Kidney epithelial cell (primary cell): ENCODE measurements at places on chromosomes 6 and 20. TPM values are rescaled to one million over a fixed set of nuclear protein-coding genes. Genes with fewer than 3 reads are reported as not detected.

Gene VGLL2
- total RNA-seq = not detected in 2 replicates

Gene TXLNB
- total RNA-seq = not detected in 2 replicates

Gene HCRTR2
- total RNA-seq = not detected in 2 replicates

Gene NINL
- 18.3 and 19.6 TPM in 2 replicates for total RNA-seq

Gene NKX2-4
- total RNA-seq = not detected in 2 replicates

Gene OLIG3
- total RNA-seq = not detected in 2 replicates

Gene ZNF334
- 7.8 and 8.0 TPM in 2 replicates for total RNA-seq

Gene SYNJ2
- total RNA-seq = 14.3 and 14.4 TPM in 2 replicates

Gene SLC22A2
- 0.04 TPM in 1 of 2 replicates, not detected in the other for total RNA-seq

Gene BTN3A1
- total RNA-seq = 10.5 and 11.7 TPM in 2 replicates

Gene DEFB112
- total RNA-seq = not detected in 2 replicates

Gene AK9
- 5.4 and 6.0 TPM in 2 replicates for total RNA-seq

Gene SNTA1
- 13.7 and 15.1 TPM in 2 replicates for total RNA-seq

Gene CLPSL2
- not detected in 2 replicates for total RNA-seq

Gene GJA10
- not detected in 2 replicates for total RNA-seq

Gene STXBP5
- 15.8 and 18.6 TPM in 2 replicates for total RNA-seq

- no peak for DNase-seq
These were observed 1.8 kb downstream of the GRIK2 start for GRCh38 chr6:101395345-101395744.

GRCh38 chr6:157549468-157549745 is 168.4 kb downstream of the ZDHHC14 start:
- DNase-seq = no peak

DNA sequence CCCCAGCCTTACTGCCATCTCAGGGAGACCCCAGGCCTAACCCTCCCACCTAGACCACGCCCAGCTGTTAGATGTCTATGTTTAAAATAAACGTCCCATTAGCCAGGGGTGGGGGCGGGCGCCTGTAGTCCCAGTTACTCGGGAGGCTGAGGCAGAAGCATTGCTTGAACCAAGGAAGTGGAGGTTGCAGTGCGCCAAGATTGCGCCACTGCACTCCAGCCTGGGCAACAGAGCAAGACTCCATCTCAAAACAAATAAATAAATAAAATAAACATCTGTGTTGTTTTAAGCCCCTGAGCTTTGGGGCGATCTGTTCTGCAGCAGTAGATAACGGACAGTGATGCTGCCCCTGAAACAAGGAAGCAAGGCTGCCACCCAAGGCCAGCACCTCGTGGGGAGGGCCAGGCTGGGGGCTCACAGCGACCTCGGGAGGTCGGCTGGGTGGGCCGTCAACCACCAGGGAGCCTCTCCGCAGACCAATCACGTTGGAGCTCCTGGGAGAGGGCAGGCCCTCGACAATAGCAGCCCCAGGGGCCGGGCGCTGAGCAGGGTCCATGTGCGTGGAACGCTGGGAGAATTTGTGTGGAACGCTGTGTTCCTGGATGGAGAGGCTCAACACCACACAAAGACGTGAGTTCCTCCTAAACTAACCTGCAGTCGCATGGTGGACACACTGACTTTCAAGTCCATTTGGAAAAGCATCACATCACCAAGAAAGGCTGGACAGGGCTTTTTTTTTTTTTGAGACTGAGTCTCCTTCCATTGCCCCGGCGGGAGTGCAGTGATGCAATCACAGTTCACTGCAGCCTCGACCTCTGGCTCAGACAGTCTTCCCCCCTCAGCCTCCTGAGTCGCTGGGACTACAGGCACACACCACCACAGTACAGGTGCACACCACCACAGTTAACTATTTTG is 1.0 kb upstream of the HELZ2 start:
- DNase-seq = no peak

DNA sequence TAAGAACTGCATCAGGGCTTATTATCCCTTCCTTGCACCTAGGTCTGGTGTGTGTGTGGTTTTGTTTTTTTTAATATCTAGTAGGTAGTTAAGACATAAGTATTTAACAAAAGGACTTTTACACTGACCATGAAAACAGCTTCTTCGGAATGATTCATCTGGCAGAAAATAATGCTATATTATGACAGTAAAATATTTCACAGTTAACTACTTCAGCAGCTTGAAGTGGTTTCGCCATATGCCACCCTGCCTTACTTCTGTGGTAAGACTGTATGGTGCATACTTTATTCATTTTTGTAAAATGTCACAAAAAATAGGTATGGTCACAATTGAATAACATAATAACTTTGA is 858 bp upstream of the PTPRK start:
- no peak for DNase-seq

DNA sequence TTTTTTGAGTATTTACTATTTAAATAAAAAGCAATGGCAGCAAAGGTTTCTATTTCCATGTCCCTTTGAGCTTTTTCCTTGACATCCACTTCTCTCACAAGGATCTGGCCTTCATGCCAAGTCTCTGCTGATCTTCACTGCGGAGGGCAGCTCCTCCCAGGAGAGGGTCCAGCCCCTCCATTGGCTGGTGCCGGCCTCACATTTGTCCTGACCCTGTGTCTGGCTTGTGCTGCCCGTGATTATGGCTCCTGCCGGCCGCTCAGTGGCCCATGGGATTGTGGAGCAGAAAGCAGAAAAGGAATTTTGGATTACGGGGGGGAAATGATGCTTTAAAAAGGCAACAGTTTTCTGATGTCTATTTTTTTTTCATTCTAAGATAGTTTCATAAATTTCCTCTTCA is 31.2 kb upstream of the PDE7B start:
- DNase-seq = no peak

DNA sequence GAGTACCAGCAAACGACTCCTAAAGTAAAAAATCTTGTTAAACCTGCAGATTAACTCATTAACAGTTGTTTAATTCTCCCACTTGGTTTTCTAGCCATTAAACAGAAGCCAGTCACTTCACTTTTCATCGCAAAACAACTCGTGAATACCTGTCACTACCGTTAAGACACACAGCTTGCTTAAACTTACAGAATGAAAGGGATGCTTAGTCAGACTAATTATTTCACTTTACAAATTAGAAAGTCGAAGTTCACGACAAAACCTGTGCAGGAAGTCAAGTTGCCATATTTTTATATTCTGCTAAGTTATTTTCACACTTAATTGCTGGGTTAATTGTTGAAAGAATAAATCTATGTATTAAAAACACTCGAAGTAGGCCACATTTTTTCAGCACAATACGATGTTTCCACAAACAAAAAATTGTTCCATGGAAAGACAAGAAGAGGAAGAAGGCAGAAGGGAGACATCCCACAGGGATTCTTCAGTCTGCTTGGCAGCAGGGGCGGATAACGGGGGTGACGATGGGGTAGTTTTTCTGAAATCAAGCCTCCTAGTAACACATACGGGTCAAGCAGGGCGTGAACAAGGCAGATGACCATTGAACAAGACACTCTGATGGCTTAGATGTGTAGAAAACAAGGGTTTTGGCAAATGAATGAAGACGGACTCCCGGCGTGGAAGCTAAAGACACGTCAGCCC is 933 bp downstream of the SSR1 start:
- no peak for DNase-seq

DNA sequence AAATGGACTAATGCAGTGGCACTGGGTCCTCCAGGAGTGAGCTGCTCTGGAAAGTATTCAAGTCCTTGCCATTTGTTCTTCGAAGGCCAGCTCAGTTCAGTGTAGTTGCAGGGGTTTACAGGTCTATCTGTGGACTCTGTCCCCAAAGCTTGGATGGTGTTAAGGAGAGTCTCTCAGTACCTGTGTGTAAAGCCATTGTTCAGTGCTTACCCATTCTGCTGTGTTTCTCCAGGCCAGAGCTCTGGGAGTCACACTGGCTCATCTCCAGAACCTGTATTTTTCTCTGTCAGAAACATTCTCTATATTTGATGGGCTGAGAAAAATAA is 66.6 kb downstream of the DTD1 start:
- DNase-seq = no peak

- DNase-seq = no peak
These were observed 3.7 kb upstream of the OLIG3 start for GRCh38 chr6:137497721-137498463.

GRCh38 chr6:43715056-43715788 is 27.6 kb upstream of the MRPS18A start:
- DNase-seq = no peak

DNA sequence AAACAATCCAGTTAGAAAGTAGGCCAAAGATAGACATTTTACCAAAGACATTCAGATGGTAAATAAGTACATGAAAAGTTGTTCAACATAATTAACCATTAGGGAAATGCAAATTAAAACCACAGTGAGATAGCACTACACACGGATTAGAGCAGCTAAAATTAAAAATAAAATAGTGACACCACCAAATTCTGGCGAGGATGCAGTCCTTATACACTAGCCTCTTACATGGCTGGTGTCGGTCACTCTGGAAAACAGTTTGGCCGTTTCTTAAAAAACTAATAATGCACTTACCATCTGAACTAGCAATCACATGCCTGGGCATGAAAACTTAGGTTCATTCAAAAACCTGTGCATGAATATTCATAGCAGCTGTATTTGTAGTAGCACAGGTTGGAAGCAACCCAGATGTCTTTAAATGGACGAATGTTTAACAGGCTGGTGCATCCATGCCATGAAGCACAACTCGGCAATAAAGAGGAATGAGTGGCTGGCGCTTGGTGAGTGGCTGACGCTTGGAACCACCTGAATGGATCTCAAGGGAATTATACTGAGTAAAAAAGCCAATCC is 77.0 kb downstream of the FAM120B start:
- no peak for DNase-seq

GRCh38 chr6:18016133-18016532 is 28.7 kb upstream of the KIF13A start:
- peak; percentile 34 for DNase-seq

GRCh38 chr6:2035046-2035445 is 210.4 kb downstream of the GMDS start:
- DNase-seq = no peak

DNA sequence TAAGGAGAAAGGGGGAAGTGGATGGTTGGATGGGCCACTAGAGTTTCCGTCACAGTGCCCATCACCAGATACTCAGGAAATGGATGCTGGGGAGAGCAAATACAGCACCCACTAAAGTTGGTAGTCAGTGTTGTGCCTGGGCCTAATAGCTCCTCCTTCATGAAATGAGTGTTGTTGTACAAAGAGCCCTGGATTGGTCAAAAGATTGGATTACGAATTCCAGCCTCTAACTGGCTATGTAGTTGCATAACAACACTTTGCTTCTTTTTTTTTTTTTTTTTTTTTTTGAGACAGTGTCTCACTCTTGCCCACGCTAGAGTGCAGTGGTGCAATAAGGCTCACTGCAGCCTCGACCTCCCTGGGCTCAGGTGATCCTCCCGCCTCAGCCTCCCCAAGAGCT is 27.4 kb downstream of the KCNG1 start:
- DNase-seq = no peak

GRCh38 chr6:114121913-114122662 is 151.1 kb upstream of the HDAC2 start:
- no peak for DNase-seq

- no peak for DNase-seq
These were observed 34.7 kb upstream of the EZR start for GRCh38 chr6:158853880-158854213.

- no peak for DNase-seq
These were observed 3.7 kb downstream of the OGFR start for GRCh38 chr20:62808211-62808865.

DNA sequence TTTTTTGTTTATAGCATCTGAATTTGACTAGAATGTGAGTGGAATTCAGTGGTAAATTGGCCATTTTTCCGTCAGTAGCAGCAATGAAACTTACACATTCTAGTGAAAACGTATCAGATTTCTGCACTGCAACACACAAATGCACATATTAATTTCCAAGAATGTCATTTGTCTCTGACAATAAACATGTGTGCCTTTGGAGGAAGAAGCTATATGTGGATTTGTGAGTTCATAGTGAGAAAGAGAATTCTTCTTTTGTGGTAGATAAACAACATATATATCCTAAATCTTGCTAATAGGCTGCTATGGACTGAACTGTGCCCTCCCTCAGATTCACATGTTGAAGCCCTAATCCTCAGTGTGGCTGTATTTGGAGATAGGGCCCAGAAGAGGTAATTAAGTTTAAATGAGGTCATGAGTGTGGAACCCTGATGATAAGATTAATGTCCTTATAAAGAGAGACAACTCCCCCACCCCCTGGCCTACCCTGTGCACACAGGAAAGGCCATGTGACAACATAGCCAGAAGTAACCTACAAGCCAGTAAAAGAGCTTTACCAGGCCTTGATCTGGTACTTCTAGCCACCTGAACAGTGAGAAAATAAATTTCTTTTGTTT is 200.2 kb upstream of the EYA4 start:
- no peak for DNase-seq

GRCh38 chr6:5084360-5084780 is 771 bp upstream of the PPP1R3G start:
- DNase-seq = no peak

- no peak for DNase-seq
These were observed at the start of gene ADA for GRCh38 chr20:44651684-44652423. TSS of gene ADA (minus strand) at chr20:44651699. CDS start at chr20:44651607, 92 bp downstream.

DNA sequence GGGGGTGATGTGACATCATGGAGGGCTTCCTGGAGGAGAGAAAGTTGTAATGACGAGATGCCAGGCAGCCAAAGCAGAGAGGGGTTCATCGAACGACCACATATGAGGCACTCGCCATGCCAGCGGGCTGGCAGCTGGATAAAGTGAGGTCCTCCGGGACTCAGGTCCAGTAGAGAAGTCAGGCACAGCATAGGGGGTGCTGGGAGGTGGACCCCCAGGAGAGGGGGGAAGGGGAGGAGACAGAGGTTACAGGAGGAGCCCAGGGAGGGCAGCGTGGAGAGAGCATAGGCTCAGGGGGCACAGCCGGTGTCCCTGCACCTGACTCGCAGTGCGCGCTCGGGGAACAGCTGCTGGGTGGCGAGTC is 174.7 kb downstream of the BMP7 start:
- DNase-seq = no peak
